ENCODE measurements at places on chromosomes 12 and 14.
A peak's percentile ranks its signal among the peaks of the same experiment; 100 is the strongest.

- no peak for DNase-seq
These were observed 71.3 kb downstream of the CLMN start for GRCh38 chr14:95248432-95248831.

- no peak for DNase-seq
These were observed 26.4 kb downstream of the SPIC start for GRCh38 chr12:101501410-101501995.

GRCh38 chr14:75392686-75393641 lies 34.9 kb upstream of the JDP2 start:
- no peak for DNase-seq

DNA sequence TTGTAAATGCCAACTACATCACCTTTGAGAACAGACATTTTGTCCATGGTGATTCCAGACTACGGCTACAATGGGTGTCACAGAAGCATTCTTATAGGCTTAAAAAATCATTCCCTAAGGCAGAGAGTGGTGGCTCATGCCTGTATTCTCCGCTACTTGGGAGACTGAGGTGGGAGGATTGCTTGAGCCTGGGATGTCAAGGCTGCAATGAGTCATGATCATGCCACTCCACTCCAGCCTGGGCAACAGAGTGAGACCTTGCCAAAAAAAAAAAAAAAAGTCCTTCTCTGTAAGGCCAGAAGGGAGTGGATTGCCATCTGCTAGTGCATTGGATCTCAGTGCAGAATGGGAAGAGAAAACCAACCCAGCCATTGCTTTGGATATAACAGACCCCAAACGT lies 522.5 kb downstream of the VRK1 start:
- no peak for DNase-seq

DNA sequence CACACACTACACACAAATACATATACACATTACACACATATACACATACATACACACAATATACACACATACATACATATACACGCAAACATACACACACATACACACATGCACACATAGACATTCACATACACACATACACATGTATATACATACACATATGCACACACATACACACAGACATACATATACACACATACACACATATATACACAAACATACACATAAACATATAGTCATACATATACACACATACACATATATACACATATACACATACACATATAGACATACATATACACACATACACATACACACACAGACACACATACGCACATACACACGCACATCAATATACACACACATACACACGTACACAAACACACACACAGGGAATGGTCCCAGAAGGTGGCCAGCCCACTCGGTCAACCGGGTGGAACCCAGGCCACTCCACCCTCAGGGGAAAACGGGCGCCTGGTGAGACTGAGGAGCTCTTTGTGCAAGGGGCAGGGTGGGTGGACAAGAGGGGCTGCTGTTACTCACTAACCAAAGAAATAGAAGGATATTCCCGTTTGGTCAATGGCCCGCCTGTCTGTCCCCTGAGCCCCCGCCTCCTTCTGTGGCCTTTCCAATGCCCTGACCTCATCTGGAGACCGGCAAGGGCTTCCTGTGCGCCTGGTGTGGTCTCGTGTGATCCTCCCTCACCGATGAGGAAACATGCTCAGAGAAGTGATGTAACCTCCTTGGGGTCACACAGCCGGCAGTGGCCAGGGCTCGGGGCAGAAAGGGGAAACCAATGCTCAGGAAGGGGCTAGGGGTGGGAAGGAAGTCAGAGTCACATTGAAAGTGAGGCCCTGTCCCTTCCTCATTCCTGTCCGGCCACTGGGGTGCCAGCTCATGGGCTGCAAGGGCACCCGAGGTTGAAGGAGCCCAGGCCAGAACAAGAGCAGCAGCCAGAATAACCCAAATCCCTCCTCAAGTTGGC lies 5.3 kb downstream of the TRPV4 start:
- no peak for DNase-seq

GRCh38 chr12:103249607-103250006 lies 246.2 kb downstream of the C12orf42 start:
- DNase-seq = no peak

- no peak for DNase-seq
These were observed 98.5 kb upstream of the SLC24A4 start for GRCh38 chr14:92224358-92224954.

DNA sequence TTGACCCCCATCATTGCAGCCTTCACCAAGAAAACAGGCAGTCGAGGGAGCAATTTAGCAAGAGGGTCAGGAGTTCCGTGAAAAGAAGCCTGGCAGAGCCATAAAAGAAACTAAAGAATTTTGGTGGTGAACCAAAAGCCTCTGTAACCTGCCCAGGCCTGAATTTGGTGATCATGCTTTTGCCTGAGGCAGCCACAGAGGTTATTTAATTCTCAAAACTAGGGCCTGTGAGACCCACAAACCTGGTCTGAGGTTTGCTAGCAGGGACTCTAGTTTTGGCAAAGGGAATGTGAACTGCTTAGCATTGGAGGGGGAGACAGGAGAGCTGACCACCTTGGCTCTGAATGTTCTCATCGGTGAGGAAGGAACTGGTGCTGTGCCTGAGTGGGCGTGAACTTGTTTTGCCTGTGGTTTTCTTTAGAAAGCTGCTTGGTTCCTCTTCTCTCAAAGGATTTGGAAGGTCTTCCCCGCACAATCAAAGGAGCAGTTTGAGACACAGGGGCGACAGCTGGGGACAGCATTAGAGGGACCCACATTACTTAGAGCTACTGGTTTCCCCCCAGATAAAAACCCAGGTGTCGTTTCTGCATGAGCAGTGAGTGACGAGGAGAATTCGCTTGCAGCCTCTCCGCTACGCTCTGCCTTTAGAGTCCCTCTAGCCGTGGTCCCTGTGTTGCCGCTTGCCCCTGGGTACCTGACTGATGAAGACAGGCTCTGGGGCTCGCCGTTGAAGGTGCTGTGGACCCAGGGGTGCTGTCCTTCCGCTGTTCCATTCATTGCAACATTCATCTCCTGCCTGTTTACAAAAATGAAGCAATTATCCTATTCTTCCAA lies 12.6 kb upstream of the WNT5B start:
- no peak for DNase-seq

GRCh38 chr14:97523936-97524335 lies 726.8 kb downstream of the VRK1 start:
- DNase-seq = peak; percentile 38

DNA sequence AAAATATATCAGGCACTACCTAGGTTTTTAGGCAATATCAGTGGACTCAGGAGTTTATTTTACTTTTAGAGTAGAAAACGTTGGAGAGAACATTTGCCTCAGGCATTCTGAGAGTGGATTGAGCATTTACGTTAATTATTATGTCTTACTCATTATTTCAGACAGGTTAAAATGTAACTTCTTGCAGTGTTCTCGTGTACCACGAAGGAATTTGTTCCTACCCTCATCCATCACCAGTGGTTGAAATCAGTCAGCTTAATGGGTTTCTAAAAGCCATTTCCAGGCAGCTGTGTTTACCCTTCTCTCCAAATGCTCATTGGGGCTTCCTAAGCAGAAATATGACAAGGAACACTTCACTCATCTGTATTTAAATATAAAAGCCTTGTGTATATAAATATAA lies 9.1 kb upstream of the LDHB start:
- no peak for DNase-seq

GRCh38 chr12:54038284-54038870 lies 5.5 kb downstream of the HOXC5 start:
- DNase-seq = no peak

DNA sequence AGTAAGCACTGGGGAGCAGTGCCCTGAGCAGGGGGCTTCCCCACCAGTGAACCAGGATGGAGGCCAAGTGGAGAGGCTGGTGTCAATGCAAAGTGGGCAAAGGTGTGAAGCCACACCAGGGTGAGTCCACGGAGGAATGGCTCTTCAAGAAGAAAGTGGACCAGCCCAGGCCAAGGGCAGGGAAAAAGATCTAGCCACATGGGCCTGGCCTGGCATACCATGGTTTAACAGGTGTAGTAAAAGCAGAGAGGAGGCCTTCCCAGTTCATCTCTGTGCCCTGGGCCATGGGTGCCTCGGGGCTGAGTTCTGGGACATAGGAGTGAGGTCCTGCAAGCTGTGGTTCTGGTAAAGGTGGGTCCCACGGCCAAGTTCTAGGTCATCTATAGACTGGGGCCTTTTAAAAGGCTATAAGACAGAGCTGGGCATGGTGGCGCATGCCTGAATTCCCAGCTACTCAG lies 153.4 kb downstream of the DPF3 start:
- no peak for DNase-seq

- DNase-seq = no peak
These were observed 211.0 kb upstream of the NUDT4 start for GRCh38 chr12:93166541-93167307.

- no peak for DNase-seq
These were observed 69.6 kb upstream of the SFSWAP start for GRCh38 chr12:131641315-131641714.

GRCh38 chr12:15717940-15718567 lies 71.1 kb downstream of the EPS8 start:
- DNase-seq = no peak

DNA sequence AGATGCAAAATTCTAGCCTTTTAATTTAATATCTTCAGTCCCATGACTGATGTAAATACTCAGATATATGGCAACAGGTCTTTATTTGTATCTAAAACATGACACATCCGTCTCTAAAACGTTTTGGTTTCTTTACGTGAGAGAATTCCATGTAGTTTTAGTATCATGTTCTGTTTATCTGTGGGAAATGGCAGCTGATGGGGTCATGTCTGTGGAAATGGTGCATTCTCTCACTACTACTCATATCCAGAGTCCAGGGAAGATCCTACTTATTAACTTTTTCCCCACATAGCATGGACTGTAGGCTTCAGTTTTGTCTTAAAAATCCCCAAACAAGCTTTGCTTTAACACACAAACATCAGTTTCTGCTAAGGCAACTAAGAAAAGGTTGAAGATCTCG lies 53.8 kb downstream of the SPTLC2 start:
- no peak for DNase-seq

DNA sequence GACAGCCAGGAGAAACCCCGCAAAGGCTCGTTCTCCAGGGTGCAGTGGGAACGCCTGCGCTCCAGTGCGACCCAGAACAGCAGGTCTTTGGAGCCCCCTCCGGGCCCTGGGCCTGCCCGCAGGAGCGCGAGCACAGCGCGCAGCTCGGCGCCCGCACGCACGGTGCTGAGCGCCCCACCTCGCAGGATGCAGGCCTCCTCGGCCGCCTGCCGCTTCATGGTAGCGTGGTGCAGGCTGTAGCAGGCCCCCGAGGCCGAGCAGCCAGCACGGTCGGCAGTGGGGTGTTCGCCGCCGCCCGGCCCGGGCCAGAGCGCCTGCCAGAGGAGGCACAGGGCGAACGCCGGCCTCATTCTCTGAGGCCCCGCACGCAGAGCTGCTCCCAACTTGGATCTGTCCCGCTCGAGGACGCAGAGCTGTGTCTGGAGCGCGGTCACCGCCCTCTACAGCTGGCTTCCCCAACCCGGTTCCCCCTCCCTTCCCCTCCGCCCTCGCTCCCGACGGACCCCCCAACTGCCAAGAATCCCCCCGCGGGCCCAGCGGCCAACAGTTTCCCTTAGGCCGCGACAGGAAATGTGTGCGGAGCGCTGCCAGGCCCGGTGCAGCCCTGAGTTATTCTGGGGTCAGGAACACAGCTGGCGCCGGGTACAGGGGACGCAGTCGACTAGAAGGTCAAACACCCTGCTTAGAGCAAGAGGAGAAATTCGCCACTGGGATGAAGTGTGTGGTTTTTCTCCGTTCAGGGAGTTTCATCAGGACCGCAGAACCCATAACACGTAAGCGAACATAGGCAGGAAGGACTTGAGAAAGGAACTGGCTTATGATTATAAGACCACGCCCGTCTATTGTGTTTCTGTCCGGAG lies at the start of gene CLEC14A:
TSS of gene CLEC14A (minus strand) at position 421 of the 860 bp plus-strand sequence. CDS start at position 350, 71 bp downstream.
- no peak for DNase-seq

DNA sequence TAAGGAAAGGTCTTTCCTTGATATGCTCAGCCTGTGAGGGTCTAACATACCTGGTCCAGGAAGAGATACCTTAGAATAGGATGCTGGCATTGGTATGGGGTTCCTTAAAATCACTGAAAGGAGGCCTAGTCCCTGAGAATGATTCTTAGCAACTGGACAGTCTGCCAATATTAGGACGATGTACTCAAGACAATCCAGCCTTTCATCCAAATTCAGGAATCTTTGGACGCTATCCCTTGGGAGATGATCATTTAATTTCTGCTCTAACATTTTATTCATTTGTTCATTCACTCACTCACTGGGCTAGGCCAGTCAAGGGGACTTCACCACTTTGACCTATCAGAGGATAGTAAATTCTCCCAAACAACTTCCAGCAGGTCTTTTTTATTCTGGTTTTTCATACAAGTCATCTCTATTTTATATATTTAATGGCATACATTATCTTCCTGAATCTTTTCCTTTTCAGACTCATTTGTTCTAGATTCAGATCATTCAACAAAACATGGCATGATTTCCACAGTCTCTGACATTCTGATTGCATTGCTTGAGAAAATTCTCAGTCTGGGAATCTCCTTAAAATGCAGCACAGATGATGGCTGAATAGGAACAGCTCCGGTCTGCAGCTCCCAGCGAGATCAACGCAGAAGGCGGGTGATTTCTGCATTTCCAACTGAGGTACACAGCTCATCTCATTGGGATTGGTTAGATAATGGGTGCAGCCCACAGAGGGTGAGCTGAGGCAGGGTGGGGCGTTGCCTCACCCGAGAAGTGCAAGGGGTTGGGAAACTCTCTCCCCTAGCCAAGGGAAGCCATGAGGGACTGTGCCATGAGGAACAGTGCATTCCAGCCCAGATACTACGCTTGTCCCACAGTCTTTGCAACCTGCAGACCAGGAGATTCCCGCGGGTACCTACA lies 118.0 kb upstream of the PRICKLE1 start:
- no peak for DNase-seq

DNA sequence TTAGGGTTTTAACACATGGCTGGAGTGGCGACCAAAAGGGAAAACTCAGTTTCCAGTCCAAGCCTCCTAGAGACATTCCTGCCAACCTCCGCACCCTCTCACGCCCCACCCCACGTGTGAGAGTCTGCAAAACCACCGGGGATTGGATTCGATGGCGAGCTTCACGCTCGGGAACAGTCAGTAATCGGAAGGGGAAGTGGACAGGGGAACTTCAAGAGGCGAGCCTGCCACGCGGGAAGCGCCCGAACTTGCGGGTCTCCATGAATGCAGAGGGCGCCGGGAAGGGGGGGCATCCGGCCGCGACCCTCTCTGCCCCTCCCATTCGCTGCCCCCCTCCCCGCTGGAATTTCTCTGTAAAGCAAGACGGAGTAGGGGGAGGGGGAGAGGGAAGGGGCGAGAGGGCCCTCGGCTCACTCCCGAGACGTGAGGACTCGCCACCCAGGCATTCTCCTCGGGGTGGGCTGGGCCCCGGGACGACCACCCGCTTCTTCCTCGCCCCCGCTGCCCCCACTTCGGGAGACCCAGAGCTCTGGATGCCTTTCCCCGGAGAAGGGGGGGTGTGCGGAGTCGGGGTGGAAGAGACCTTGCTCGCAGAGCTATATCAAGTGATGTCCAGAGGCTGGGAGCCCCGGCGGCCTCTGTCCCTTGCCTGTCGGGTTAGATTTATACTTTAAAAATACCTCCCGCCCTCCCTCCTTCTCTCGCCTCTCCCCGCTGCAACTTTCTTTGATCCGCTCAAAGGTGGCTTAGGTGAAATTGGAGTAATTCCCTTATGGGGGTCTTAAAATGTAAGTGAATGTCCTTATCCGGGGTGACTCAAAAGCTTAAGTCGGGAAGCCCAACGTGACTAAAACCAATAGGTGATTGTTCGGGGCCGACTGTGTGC lies 2.5 kb upstream of the CCND2 start:
- no peak for DNase-seq

- no peak for DNase-seq
These were observed 1.6 kb downstream of the ZFC3H1 start for GRCh38 chr12:71661977-71662530.

- no peak for DNase-seq
These were observed 97.6 kb downstream of the SYNE3 start for GRCh38 chr14:95418858-95419257.

GRCh38 chr14:102772781-102773570 lies 4.3 kb upstream of the TRAF3 start:
- no peak for DNase-seq
